ENCODE measurements at places on chromosomes 7 and 10. TPM values are rescaled to one million over a fixed set of nuclear protein-coding genes. Genes with fewer than 3 reads are reported as not detected.

TMEM213 gene
- polyA plus RNA-seq, result not detected

IFIT1B gene
- polyA plus RNA-seq, result not detected

PNLIP gene
- not detected for polyA plus RNA-seq

PNLIPRP3 gene
- not detected for polyA plus RNA-seq

SMARCD3 gene
- 9.5 TPM for polyA plus RNA-seq

ITIH5 gene
- polyA plus RNA-seq, result 1.6 TPM

CALHM1 gene
- polyA plus RNA-seq, result 0.07 TPM

LIPF gene
- polyA plus RNA-seq, result 4.6 TPM

GIMAP8 gene
- 10.7 TPM for polyA plus RNA-seq

FOXP2 gene
- 2.8 TPM for polyA plus RNA-seq

GBX1 gene
- not detected for polyA plus RNA-seq

GNAT3 gene
- polyA plus RNA-seq, result not detected
